ENCODE measurements at places on chromosomes 7 and 10.
A peak's percentile ranks its signal among the peaks of the same experiment; 100 is the strongest.

DNA sequence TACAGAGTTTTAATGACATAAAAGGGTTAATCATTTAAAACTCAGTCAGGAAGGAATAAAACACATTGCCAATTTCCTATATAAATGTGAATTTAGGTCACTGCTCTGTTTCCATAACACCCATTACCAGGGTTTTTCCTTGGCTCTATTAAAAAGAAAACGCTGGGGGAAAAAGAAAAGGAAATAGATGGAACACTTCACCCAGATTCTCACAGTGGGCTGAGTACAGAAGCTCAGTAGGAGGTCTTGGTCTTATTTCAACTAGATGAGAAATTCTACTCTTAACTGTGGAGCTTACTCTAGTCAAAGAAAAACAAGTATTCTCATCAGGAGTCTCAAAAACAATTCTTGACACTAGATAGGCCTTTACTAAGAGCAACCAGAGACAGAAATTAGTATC lies 36.5 kb downstream of the GLUD1 start:
- DNase-seq = no peak

DNA sequence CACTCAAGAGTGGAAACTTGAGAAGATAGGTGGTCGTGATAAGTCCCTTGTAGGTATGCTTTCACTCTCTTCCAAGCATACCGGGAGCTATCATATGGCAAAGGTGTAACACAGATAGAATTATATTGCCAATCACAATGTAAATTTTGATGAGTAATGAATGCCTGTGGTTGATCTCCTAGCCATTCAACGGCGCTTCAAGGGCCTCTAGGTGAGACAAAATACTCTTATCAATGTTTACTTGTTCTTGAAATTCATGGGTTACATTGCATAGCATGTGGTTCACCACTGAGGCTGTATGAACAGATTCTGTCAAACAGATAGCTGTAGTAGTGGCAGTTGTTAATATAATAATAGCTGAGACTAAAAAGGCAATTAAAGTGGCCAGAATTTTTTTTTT lies 82.4 kb downstream of the THSD7A start:
- no peak for DNase-seq

DNA sequence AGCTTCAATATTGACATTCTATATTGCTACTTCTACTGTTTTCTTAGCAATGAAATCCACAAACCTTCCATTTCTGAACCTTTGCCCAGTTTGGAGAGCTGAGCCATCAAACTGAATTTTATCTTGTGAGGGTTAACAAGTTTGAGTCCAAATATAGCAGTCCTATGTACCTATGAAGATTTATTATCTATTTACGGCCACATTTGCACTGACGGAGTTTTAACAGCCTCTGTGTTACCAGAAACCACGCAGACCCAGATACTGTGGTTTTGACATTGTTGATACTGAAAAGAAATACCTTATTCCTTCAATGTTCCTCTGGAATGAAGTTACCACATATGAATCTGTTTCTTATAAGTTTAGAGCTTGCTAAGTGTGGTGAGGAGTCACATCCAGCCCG lies 172.6 kb downstream of the FGFR2 start:
- DNase-seq = no peak

- no peak for DNase-seq
Measured at GRCh38 chr7:70786076-70786475, 345.9 kb upstream of the GALNT17 start.

- no peak for DNase-seq
Measured at GRCh38 chr7:121084748-121085336, 96.3 kb downstream of the CPED1 start.

DNA sequence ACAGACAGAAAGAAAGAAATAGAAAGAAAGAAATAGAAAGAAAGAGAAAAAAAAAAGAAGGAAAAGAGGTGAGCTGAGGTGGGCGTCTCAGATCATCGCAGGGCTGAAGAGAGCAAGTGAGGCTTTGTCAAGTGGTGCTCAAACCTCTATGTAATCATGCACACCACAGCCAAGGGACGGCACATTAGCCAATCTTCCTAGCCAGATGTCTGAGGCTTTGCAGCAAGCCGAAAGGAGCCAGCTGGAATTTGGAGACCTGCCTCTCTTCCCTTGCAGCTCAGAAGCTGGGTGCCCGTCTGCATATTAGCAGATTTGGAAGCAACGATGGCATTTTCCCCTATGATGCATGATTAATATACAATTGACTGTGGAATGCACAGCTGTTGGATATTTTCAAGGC lies 52.5 kb downstream of the ADRA2A start:
- DNase-seq = no peak

GRCh38 chr10:70558871-70559810 lies 43.4 kb downstream of the PRF1 start:
- peak; percentile 42 for DNase-seq

DNA sequence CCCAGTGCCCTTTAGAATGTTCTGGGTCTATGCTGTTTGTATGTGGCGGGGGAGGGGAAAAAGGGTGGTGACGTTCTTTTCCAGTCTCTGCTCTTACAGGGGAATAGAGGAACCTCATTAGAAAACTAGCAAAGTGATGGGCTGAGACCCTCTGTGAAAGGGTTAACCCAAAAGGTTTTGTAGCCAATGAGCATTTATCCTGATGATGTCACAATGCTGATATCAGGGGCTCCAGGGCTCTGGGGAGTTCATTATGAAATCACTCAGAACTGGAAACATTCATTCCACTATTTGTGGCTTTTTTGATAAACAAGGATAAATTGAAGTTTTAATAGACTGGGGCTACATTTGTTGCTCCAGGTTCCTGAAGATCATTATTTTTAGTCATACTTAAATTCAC lies 71.7 kb downstream of the ARID5B start:
- DNase-seq = no peak

DNA sequence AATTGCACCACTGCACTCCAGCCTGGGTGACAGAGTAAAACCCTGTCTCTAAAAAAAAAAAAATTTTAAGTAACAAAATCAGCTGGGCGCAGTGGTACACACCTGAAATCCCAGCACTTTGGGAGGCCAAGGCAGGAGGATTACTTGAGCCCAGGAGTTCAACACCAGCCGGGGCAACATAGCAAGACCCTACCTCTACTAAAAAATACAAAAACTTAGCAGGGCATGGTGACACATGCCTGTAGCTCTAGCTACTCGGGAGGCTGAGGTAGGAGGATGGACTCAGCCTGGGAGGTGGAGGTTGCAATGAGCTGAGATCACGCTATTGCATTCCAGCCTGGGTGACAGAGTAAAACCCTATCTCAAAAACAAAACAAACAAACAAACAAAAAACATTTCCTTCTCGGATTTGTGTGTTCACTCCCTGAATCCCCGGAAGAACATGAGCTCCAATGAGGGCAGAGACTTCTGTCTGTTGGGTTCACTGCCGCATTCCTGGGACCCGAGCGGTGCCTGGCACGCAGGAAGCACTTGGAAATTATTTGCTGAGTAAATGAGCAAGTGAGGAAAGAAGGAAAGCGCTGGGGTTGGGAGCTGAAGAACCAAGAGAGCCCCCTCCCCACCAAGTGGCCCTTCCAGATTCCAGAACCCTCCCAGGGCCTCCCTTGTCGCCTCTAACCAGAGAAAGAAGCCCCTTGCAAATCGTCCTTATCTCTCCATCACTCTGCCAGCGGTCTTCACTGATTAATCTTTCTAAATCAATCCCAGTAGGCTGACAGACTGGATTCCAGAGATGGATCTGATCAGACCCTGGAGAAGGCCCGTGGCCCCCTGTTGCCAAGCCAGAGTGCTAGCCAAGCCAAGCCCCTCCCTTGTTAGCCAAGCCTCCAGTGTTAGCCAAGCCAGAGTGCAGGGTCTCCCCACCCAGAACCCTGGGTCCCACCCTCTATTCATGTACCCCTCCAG lies 6.2 kb downstream of the TNRC18 start:
- DNase-seq = no peak

GRCh38 chr7:33072471-33072870 lies 9.9 kb upstream of the NT5C3A start:
- DNase-seq = no peak

DNA sequence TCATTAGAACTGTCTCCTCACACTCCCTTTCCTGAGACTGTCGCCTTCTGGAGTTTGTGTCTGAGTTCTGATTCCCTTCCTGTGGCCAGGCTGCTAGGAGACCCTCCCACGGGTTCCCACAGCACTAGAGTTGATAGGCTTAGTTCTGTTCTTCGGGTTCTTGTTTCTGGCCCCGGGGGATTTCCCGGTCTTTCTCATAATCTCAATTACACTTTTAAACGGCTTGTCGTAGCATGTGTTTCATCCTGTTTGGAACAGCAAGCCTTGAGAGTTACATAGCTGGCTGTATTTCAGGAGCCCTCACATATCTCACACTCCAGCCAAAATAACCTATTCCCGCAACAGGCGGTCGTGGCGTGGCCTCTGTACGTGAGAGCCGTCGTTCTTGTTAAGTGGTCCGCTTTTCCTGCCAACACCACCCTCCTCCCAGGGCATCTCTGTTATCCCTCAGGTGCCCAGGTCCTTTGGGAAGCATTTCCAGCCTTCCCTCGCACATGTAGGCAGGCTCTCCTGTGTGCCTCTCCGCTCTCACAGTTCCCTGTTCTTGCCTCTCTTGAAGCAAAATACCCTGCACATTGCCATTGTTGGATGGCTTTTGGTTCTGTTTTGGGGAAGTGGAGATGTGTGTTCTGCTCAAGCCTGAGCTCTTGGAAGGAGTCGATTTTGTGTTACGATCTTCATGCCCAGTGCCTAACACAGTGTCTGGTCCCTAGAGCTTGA lies 46.0 kb downstream of the CDC123 start:
- no peak for DNase-seq

GRCh38 chr10:119101366-119102098 lies 2.4 kb upstream of the DENND10 start:
- DNase-seq = no peak

- DNase-seq = no peak
Measured at GRCh38 chr10:85642082-85642420, 724.5 kb downstream of the GRID1 start.

DNA sequence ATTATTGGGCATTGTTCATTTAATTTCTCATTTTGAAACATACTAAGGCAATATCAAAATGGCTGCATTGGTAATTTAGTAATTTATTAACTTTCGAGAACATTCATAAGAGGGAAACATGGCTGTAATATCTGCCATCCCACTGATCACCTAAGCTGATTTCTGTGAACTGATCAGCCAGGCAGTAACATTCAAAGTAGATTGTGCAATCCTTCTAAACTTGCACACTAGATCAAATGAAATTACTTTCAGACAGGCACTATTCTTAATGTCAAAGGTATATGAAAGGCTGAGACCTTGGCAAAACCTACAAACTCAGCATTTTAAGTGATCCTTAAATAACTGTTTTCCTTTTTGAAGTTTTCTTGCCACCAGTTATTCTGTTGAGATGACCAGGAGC lies 290.7 kb downstream of the CACNA2D1 start:
- no peak for DNase-seq

- no peak for DNase-seq
Measured at GRCh38 chr7:136234040-136234439, 256.9 kb upstream of the MTPN start.

- DNase-seq = no peak
Measured at GRCh38 chr10:123807444-123808035, 84.1 kb downstream of the CPXM2 start.

- no peak for DNase-seq
Measured at GRCh38 chr10:75234683-75235374, 928 bp downstream of the COMTD1 start.

DNA sequence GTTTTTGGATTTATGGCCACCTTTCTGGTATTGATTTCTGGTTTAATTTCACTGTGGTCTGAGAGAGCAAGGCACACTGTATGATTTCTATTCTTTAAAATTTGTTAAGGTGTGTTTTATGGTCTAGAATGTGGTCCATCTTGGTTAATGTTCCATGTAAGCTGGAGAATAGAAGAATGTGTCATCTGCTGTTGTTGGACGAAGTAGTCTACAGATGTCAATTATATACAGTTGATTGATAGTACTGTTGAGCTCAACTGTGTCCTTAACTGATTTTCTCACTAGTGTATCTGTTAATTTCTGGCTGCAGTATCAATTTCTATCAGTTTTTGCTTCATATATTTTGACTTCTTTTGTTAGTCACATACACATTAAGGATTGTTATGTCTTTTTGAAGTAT lies 127.1 kb downstream of the MLLT10 start:
- no peak for DNase-seq

- no peak for DNase-seq
Measured at GRCh38 chr10:132111121-132111731, 45.5 kb downstream of the JAKMIP3 start.

DNA sequence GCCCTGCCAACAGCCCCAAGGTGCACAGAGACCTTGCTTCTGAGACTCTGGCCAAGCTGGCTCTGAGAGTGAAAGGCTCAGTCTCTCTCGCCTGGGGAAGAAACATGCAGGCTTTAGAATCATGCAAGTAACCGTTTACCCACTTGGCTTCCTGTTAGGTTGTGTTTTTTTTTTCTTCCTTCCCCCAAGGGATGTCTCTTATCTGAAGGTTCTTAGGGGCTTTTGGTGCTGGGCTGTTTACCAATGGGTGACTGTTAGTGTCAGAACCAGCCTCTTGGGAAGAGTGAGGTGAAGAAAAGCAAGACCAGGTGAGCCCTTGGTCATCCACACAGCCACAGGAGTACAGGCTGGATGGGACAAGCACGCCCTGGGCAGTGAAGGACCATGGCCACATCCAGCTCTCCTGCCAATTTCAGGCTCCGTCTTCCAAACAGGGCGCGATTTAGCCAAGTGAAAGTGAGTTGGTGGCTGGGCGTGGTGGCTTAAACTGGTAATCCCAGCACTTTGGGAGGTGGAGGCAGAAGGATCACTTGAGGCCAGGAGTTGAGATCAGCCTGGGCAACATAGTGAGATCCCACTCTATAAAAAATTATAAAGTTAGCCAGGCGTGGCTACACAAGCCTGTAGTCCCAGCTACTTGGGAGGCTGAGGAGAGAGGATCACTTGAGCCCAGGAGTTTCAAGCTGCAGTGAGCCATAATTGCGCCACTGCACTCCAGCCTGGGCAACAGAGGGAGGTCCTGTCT lies 76.3 kb upstream of the CUX1 start:
- no peak for DNase-seq

DNA sequence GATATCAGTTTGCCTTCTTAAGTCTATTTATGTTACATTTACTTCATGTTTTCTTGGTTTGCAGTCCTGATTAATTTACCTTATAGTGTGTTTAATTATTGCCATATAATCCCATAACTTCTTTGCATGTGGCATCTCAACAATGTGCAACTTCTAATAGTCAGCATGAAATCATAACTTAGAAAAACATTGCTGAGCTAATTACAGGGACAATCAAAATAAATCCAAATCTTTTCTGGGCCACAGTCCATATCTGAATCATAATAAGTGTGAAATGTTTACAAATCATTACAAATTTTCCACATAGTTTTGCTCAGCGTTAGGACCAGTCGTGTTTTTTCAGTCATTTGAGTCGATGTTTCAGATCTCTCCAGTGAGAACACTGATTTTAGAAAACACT lies 29.1 kb upstream of the CABCOCO1 start:
- DNase-seq = no peak

DNA sequence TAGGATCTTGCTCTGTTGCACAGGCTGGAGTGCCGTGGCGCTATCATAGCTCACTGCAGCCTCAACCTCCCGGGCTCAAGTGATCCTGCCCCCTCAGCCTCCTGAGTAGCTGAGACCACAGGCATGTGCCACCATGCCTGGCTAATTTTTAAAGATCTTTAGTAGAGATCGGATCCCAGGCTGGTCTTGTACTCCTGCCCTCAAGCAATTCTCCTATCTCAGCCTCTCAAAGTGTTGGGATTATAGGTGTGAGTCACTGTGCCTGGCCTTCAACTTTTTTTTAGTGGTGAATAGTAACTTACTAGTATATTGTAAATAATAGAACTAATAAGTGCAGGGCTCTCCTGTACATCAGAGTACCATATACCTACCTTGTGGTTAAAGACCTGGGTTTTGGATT lies 52.1 kb upstream of the LMTK2 start:
- DNase-seq = no peak
